ENCODE measurements at places on chromosomes 5 and 9.

GRCh38 chr5:90897618-90898017 lies 339.0 kb downstream of the ADGRV1 start:
- H3K36me3 ChIP-seq: no peaks in the 10 kb centered on the region
- H3K27me3 ChIP-seq: no peaks in the 10 kb centered on the region
- no peak overlapping the region for H3K27ac ChIP-seq
- no peak for DNase-seq
- no peak overlapping the region for H3K4me3 ChIP-seq
- H3K4me1 ChIP-seq: no peaks in the 10 kb centered on the region

GRCh38 chr5:126339215-126339805 lies 83.9 kb upstream of the GRAMD2B start:
- peaks cover 9% of the 10 kb centered on the region for H3K27me3 ChIP-seq
- H3K27ac ChIP-seq: no peak overlapping the region
- H3K4me1 ChIP-seq: no peaks in the 10 kb centered on the region
- H3K36me3 ChIP-seq: no peaks in the 10 kb centered on the region
- DNase-seq: peak; percentile 20
- H3K4me3 ChIP-seq: no peak overlapping the region

DNA sequence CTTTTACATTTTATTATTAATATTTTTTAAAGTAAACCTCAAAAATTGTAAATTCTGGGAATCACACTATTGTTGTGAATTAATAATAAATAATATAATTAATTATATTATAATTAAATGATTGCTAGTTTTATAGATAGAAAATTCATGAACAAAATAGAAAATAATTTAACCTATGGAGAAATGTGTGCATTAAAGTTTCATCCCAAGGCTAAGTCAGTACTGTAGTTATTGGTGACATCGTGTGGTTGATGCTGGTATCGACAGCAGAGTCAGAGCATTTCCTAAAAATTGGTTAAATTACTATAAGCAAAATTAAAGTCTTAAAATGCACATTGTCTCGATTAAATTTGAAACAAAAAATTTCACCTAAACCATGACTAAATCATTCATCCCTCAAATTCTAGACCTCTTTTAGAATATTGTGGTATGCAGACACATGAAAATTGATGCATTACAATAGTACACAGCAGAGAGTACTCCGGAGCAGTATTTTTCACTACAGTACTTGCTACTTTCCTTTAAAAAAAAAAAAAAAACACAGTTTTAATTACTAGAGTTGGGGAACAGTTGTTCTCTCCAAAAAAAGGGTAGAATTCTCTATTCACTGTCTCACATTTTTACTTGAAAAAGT lies 73.9 kb downstream of the RORB start:
- no peak for DNase-seq
- H3K27me3 ChIP-seq: peaks cover 9% of the 10 kb centered on the region
- H3K4me1 ChIP-seq: no peaks in the 10 kb centered on the region
- H3K27ac ChIP-seq: no peak overlapping the region
- no peak overlapping the region for H3K4me3 ChIP-seq

DNA sequence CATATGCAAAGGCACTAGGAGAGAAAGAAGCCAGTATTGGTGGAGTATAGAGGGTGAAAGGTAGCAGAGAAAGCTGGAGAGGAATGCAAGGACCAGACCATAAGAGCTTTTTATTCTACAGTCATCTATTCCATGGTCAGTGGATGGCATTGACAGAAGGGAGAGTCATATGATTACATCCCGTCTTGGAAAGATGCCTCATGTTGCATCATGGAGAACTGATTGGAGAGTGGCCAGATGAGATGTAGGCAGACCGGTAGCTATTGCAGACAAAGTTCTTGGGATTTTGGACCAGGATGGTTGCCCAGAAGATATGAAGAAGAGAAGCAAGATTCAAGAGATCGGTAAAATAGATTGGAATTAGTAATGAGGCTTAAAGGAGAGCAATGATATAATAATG lies 260.7 kb downstream of the CHSY3 start:
- H3K27ac ChIP-seq: no peak overlapping the region
- DNase-seq: no peak
- no peaks in the 10 kb centered on the region for H3K4me1 ChIP-seq
- H3K36me3 ChIP-seq: no peaks in the 10 kb centered on the region
- H3K27me3 ChIP-seq: no peaks in the 10 kb centered on the region

DNA sequence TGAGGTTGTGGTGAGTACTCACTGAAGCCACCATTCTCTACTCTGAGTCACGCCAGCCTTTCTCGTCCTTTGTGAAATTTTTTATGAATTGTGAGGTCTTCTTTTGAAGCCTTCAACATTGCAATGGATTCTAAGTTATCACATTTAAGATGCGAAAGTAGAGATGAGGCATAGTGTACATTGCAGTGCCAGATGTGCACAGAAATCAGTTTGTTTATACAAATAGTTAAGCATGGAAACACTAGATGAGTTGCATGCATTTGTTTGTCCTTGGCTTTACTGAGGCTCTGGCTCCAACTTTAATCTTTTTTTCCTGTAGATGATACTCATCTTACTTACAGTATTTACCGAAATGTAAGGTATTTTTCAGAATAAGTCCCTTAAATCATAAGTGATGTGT lies 453.7 kb upstream of the RIOK2 start:
- H3K27me3 ChIP-seq: no peaks in the 10 kb centered on the region
- H3K36me3 ChIP-seq: no peaks in the 10 kb centered on the region
- H3K4me3 ChIP-seq: no peak overlapping the region
- H3K4me1 ChIP-seq: no peaks in the 10 kb centered on the region

- peak overlapping the region; percentile 16 for H3K27ac ChIP-seq
- no peaks in the 10 kb centered on the region for H3K36me3 ChIP-seq
- peaks cover 23% of the 10 kb centered on the region for H3K4me1 ChIP-seq
- H3K4me3 ChIP-seq: no peak overlapping the region
- DNase-seq: no peak
Observed at GRCh38 chr9:113611461-113612215, 148.1 kb downstream of the RGS3 start.

- DNase-seq: no peak
- no peak overlapping the region for H3K27ac ChIP-seq
- peaks cover 8% of the 10 kb centered on the region for H3K27me3 ChIP-seq
- H3K4me3 ChIP-seq: no peak overlapping the region
- H3K36me3 ChIP-seq: no peaks in the 10 kb centered on the region
- peaks cover 12% of the 10 kb centered on the region for H3K4me1 ChIP-seq
Observed at GRCh38 chr9:19488721-19489120, 79.9 kb downstream of the ACER2 start.

- no peak overlapping the region for H3K27ac ChIP-seq
- H3K36me3 ChIP-seq: no peaks in the 10 kb centered on the region
- DNase-seq: no peak
- H3K4me3 ChIP-seq: no peak overlapping the region
Observed at GRCh38 chr5:156498226-156498980, 171.4 kb downstream of the SGCD start.

DNA sequence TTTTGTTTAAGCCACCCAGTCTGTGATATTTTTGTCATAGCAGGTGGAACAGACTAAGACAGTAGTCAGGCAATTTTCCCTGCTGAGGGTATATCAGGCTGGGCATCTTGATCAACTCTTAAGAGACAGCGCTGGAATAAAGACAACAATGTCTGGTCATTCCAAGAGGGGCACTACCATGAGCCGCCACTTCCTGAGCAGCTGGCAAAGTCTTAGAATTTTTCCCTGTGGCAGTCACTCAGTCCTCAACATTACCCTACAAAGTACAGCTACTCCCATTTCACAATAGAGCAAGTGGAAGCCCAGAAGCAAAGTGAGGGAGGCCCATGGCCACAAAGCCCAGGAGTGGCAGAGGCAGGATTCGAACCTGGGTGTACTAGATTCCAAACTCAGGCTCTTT lies 74.8 kb downstream of the SH3PXD2B start:
- peaks cover 2% of the 10 kb centered on the region for H3K27me3 ChIP-seq
- DNase-seq: no peak
- no peaks in the 10 kb centered on the region for H3K36me3 ChIP-seq
- no peak overlapping the region for H3K4me3 ChIP-seq

DNA sequence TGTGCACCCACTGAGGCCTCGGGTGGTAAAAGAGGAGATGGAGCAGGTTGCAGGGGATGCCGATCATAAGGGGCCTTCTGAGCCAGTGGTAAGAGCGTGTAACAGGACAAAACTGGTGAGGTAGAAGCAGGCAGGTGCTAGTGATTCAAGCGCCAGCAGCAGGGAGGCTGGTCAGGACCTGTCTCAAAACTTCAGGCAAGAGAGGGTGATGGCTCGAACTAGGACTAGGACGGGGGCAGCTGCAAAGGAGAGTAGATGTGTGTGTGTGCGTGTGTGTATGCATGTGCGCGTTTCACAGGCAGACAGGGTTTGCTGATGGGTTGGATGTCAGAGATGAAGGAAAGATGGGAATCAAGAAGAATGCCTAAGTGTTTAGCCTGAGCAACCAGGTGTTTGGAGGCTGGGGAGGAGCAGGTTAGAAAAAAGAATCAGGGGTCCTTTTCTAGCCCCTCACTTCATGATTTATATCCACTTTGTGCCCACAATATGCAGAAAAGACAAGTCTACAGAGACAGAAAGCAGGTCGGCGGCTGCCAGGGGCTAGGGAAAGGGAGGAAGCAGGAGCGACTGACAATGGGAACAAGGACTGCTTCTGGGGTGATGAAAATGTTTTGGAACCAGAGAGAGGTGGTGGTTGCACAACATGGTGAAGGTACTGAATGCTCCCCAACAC lies 15.2 kb downstream of the HRH2 start:
- DNase-seq: no peak
- H3K36me3 ChIP-seq: peaks cover 32% of the 10 kb centered on the region
- H3K4me3 ChIP-seq: no peak overlapping the region
- H3K4me1 ChIP-seq: peaks cover 83% of the 10 kb centered on the region
